ENCODE measurements at places on chromosomes 1 and 21.

DNA sequence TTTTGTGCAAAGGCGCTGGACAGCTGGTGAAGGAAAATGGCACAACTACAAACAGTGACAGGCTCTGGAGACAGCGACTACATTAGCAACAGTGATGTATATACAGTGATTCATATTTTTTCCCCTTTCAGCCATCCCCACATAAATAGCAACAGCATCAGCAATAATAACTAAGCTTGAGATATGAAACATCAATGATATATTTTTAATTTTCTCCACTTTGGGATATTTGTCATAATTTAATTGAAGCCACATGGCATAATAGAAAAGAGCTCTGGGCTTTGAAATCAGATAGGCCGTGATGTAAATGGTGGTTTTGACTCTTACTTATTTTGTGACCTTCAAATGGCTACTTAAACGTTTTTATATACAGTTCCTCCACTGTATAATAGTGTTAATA lies 764.3 kb upstream of the PRMT6 start:
- DNase-seq: no peak

- DNase-seq: no peak
Measured at GRCh38 chr1:77742011-77742555, 17.6 kb downstream of the USP33 start.

DNA sequence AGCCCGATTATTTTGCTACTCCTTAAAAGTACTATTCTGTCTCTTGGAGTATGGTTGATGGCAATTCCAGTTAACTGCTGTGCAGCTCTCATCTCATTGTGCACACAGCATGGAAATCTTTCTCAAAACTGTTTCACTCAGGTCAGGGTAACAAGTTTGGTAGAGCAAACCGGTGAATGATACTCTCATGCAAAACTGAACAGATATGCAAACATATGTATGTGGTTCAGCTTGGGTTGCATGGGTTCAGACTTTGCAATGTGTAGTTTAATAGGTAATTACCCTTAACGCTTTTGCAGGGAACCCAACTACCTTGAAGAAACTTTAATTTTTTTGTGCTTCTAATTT lies 2.2 kb downstream of the GADD45A start:
- DNase-seq: peak; percentile 52

GRCh38 chr1:85315789-85316188 lies 39.4 kb upstream of the BCL10 start:
- DNase-seq: no peak

- no peak for DNase-seq
Measured at GRCh38 chr1:201140235-201140940, 13.4 kb upstream of the ASCL5 start.

- DNase-seq: no peak
Measured at GRCh38 chr1:11515368-11516300, 36.7 kb downstream of the DISP3 start.

- no peak for DNase-seq
Measured at GRCh38 chr1:117416004-117416403, 48.8 kb downstream of the MAN1A2 start.

DNA sequence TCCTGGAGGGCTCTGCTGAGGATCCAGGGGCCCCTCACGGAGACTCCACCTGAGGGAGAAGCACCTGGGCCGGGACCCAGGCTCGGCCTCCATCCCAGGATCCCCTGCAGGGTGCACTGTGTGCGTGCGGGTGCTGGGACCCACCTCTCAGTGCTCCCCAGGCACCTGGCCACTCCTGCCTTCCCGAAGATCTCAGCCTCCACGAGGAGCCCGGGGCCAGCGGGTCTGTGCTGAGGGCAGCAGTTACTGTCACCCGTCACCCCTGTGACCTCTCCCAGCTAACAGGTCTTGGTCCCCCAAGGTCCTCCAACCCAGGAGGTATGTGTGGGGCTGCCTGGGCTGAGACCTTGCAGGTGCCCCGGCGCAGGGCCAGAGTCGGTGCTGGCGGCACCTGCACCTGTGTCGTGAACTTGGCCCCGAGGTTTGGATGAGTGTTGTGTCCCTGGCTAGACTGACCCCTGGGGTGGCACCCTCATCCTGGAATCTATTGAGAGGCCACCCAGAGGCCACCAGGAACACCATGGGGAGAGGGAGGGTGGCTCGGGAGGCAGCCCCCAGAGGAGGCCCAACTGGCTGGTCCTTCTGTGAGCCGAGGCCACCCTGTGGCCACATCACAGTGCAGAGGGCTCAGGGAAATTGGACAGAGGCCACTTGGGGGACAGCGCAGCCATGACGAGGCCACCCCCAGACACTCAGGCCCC lies 17.7 kb downstream of the MORN1 start:
- no peak for DNase-seq

DNA sequence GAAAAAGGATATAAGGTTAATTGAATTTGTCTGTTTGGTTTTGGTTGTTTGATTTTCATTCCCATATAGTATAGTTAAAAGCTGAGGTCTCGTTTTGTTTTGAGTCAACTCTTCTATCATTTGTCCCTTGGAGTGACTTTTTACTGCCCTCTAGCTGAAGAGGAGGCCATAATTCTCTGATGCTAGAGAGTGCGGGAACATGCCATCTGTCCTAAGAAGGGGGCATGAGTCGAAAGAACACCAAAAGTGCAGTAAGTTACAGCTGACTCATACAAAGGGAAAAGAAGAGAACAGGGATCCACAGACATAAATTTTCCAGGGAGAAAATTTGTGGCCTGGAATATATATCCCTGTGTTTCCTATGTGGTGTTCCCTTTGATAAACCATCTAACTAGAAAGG lies 4.1 kb downstream of the KRTAP21-3 start:
- DNase-seq: no peak

GRCh38 chr21:36087362-36088138 lies 17.7 kb downstream of the CBR1 start:
- DNase-seq: no peak

DNA sequence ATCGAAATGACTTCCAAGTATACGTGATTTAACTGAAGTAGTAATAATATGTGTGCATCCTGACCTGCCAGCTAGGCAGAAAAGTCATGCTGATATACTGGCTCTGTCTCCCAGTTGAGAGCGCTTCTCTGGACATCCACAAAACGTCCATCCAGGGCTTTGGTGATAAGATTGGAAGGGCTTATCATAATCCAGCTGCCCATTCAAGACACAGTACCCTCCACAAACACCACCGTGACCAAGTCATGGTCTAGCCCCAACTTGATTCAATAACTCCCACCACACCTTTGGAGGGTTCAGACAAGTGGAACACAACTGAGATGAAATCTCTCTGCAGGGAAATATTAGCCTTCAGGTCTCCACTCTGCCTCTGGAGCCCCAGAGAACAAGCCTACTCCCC lies 76.2 kb downstream of the CD46 start:
- no peak for DNase-seq

DNA sequence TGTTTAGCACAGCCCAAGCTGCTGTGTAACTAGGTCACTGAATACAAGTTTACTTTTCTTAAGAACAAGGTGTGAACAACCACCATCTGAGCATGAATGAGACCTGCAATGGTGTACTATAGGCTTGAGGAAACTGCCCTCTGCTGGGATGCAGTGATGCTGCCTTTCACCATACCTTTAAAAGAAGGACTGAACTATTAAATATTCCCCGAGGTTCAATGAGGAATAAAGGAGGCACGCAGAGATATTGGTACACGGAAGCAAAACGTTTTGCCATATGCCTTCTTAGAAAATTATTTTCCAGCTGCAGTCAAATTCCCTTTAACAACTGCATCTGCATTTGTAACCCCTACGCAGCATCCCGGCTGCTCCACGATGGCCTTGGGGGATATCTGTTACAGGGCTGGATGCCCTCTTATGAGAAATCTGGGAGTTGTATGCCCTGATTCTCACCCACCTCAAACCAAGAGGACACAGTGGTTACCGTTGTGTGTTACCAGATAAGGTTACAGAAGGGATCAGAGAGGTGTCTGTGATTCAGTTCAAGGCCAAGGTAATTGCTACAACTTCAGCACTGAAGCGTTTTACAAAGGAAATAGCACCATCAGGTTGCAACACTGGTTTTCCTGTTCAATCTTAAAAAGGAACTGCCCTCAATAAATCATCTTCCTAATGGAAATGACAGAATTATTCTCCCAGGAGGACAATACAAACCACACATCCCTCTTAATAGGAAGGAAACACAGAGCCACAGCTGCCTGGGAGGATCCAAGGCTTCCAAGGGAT lies 470.5 kb downstream of the LTN1 start:
- peak; percentile 54 for DNase-seq

All from GM12865 (cell line).